Sciatic nerve (tissue), 2 donors: ENCODE measurements at places on chromosomes 11 and 22.

DNA sequence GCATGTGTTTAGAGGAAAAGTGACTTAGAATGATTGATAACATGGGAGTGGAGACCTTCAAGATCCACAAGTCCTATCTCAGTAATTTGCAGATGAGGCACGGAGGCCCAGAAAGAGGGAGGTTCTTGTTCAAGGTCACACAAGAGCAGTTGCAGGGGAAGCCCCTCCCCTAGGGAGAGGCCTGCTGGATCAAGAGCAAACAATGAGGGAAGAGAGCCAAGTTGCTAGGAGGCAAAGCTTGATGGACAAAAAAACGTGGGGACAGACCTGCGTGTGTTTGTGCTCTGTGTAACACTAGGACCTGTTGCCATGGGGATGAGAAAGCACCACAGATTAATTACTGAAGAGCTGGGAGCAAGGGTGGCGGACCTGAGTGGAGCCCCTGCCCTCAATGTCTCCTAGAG lies 6.4 kb upstream of the MFRP start:
- DNase-seq = no peak

GRCh38 chr11:3824714-3825472 lies 15.9 kb downstream of the RHOG start:
- peak; percentile 75 for DNase-seq

DNA sequence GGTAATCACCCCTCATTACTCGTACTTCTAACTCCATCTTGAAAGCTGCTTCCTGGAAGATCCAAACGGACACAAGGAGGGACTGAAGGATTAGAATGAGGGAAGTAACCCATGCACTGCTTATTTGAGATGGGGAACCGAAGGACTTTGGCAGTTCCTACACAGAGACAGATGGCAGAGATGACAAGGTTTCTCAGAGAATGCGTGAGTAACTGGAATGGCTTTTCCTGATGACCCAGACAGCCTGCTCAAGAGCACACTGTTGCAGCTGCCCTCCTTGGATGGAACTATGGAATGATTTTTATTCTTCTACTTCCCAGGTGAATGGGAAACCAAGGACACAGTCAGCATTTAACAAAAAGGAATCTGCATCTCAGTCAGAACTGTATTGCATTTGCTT lies 7.3 kb downstream of the KCNJ11 start:
- DNase-seq = no peak

- no peak for DNase-seq
Measured at GRCh38 chr11:91046261-91046660, 823.4 kb upstream of the CHORDC1 start.

DNA sequence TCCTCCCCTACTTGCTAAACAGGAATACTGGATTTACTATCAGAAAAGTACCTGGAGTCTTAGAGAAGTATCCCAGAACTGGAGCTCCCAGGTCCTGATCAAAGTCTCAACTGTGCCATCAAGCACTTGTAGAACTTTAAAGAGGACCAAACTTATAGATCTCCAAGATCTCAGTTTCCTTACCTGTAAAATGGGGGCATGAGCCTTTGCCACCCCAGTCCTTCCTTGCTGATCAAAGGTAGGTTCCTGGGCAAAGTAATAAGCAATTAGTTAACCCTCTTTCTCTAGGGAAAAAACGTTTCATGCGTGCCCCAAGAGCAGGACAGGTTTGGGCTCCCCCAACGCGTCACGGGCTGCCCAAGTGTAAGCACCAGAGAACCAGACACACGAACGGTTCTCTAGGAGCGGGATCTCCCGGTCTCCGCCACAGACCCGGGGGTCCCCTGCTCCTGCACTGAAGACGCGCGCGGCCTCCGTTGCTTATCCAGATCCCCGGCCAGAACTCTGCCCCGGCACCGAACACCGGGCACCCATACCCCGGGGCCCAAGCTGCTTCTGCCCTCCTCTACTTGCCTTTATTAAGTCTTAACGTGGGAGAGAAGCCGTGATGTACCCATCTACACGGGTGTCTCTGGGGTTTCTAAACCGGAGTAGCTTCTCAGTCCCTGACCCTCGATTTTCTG lies 505 bp downstream of the ZNF214 start:
- peak; percentile 62 for DNase-seq

GRCh38 chr11:84211896-84212295 lies 925.7 kb upstream of the CCDC90B start:
- no peak for DNase-seq

DNA sequence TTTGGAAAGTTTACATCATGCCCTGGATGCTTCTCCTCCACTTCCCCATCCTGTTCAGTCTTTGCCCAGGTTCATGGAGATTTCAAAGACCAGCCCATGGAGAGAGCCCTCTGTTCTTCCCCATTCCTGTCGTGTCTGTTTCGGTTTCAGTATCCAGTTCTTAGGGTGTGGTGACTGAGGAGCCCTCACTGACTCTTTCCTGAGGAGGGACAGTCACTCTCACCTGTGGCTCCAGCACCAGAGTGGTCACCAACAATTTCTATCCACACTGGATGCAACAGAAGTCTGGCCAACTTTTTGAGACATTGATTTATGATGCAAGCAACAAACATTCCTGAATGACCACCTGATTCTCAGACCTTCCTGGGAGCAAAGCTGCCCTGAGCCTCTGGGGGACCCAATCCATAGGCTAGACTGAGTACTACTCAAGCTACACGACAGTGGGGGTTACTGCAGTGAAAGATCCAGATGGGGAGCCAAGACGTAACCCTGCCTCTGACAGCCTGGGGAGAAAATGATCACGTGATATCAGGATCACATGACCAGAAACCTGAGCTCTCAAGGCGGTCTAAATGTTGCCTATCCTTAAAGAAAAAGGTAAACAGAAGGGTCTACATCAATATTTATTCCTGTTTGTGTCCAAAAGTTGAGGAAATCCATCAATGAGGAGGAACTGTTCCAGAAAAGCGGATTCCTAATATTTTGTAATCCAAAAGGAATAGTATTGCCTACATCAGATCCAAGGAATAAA lies 76.2 kb upstream of the VPREB1 start:
- DNase-seq = no peak

DNA sequence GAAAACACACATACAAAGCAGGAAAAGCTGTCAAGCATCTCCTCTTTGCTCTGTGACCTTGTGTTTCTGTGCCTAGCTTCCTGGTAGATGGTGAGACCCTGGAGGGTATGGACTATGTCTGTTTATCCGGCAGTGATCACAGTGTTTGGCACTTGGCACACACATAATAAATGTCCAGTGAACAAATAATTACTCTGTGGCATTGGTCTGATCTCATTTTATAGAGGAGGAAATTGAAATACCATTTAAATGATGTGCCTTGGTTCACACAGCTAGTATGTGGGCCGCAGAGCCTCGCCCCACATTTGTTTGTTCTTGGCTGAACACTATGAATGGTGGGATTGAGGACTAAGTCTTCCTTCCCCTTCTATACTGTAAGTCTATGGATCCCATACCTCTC lies 104.7 kb upstream of the SPON1 start:
- no peak for DNase-seq

DNA sequence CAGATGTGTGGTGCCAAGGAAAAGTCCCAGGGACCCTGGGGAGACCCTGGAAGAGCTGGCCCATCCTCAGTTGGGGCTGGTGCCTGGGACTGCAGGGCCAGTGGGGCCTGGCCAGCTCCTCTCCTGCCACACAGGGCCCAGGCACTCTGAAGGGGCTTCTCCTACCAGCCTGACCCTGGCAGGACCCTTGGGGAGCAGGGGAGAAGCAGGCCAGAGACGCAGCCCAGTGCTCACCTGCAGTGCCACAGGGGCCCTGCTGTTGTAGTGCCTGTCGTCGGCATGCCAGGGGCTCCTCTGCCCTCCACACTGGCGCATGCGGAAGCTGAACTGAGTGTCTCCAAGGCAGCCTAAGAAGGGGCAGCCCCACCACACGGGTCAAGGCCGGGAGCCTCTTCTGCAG lies 9.1 kb downstream of the DENND6B start:
- no peak for DNase-seq

- DNase-seq = no peak
Measured at GRCh38 chr11:109619498-109619897, 197.5 kb downstream of the C11orf87 start.

GRCh38 chr22:27784120-27784475 lies 17.5 kb downstream of the MN1 start:
- no peak for DNase-seq

DNA sequence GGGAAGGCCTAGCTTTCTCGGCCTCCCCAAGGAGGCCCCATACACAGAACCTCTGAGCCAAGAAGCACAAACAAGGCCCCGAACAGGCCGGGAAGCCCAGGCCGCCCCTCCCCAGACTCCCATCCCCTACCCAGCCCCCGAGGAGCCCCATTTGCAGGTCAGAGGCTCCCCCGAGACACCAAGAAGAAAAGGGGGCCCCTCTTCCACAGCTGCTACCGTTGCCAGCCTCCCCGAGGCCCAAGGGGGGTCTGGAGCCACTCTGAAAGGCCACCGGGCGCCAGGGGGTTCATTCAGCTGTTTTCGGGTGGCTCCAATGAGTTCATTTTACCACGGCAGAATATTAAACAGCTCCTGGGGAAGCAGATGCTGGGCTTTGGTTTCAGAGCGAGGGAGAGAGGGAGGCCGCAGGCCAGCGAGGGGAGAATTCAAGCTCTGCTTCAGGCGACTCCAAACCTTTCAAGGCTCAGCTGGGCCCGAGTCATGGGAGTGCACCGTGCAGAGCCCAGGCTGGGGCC lies 28.5 kb downstream of the MN1 start:
- no peak for DNase-seq

DNA sequence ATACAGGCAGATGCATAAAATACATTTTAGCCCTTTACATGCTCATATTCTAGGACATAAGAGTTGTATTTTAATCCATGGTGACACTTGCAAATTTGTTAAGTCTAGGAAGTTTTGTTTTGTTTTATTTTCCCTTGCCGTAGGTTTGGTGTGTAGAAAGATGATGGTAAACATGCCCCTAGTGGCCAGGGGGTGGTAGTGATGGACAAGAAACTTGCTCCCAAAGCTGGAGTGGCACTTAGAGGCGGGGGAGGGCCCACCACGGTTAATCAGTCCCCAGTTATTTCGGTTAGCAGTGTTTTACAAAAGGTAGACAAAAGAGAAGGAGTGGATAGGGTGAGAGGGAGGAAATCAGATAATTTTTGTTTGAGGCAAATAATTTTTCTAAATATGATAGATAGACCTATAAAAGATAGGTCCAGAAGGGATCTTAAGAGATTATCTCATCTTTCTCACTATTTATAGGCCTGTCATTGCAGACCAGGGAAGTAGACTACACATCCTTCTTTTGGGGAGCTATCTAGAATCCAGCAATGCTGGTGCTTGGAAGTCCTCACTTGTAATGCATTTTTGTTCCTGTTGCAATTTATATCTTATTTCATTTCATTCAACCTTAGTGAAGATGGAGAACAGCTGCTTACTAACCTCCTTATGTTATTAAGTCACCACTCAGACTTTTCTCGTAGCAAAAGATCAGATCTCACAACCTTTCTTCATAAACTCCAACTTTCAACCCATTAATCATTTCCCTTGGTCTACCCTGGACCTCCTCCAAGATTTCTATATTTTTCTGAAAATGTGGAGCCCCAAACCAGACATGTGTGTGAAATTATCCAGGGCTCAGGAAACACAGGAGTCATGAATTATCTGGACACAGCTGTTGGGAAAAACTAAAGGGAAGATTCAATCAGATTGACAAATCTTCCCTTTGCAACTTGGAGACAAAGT lies 5.9 kb upstream of the BDNF start:
- DNase-seq = no peak

GRCh38 chr22:36839356-36840073 lies 21.3 kb upstream of the NCF4 start:
- DNase-seq = no peak

DNA sequence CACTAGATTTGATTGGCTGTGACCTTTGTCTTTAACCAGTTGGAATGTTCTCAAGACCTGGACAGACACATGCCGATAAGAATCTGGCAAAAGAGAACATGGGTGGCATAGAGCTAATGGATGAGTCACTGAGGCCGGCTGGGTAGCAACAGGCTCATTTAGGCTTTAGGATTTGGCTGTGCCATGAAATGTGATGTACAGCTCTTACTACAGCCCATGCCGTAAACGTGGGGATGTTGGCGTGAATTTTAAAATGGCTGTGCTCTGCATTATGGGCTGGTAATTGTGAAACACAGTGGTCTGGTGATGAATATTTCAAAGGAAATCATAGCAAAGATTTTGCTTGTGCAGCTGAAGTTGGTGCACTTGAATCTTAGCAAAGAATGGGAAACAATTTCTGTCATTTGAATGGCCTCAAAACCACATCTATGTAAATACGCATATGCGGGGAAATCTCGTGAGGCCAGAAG lies 332.4 kb downstream of the TBC1D22A start:
- no peak for DNase-seq

- DNase-seq = no peak
Measured at GRCh38 chr22:46740910-46741780, 3.1 kb upstream of the CERK start.

- no peak for DNase-seq
Measured at GRCh38 chr11:29485641-29486040, 531.2 kb downstream of the KCNA4 start.

GRCh38 chr22:19916006-19916405 lies 25.6 kb upstream of the COMT start:
- no peak for DNase-seq

DNA sequence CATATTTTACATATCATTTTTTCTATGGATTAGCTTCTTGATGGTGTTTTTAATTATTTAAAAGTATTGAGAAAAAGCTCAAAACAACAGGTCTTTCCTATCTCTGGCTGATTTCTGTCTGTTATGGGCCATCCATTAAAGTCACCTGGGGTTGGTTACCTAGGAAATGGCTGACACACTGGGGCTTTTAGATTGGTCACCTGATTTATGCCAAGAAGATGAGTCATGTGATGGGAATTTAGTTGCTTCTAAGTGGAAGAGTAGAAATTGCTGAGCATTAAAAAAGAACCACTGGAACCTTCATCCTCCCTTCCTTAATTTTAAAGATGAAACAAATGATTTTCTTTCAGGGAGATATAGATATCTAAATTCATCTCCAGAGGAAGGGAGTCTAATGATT lies 48.8 kb upstream of the LARGE1 start:
- no peak for DNase-seq

- DNase-seq = no peak
Measured at GRCh38 chr11:4751201-4751600, 18.5 kb downstream of the OR51F1 start.

- no peak for DNase-seq
Measured at GRCh38 chr11:86141727-86142126, 72.8 kb upstream of the PICALM start.

GRCh38 chr11:70167723-70168404 lies 35.2 kb upstream of the FADD start:
- DNase-seq = no peak

- DNase-seq = no peak
Measured at GRCh38 chr11:69465236-69466000, 16.0 kb upstream of the LINC01488 start.

DNA sequence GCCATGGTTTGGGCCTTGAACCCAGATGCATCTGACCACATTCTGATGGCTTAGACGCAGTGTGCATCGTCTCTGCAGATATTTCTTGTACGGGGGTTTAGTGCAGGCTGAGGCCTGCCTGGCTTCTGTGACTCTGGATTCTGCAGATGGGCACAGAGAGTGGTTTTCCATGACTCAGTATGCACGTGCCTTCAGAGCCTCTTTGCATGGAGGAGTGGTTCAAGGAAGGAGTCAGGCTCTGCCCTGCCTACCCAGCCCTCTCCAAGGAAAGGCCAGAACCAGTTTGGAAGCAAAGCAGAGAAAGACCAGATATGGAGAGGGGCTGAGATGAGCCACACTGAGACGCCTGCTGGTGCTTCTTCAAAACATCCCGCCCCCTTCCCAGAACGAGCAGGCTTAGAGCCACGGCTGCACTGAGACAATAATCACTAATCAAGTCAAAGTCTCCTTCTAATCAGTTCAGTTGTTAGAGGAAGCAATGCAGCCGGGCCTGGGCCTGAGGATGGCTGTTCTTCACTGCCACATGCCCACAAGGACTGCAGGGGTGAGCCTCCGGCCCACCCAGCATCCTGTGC lies 308.9 kb downstream of the NXPE2 start:
- no peak for DNase-seq
